ENCODE measurements at places on chromosomes 3 and 15.
A peak's percentile ranks its signal among the peaks of the same experiment; 100 is the strongest.

- no peak for DNase-seq
Measured at GRCh38 chr3:138775254-138775595, 59.5 kb downstream of the PIK3CB start.

DNA sequence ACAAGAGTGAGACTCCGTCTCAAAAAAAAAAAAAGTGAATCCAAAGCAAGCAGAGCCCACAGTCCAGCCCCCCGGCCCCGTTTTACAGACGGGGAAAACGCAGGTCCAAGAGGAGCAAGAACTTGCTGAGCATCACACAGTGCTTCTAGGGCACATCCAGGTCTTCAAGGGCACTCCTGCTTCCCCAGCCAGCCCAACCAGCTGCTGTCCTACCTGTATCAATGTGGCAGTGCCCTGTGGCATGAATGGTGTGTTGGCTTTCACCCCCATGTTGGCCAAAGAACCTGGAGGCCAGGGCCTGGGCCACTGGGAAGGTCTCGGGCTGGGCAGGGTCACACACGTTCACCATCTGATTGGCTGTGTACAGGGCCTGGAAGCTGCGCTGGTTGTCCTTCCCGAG lies 4.6 kb downstream of the MAN2C1 start:
- DNase-seq = no peak

DNA sequence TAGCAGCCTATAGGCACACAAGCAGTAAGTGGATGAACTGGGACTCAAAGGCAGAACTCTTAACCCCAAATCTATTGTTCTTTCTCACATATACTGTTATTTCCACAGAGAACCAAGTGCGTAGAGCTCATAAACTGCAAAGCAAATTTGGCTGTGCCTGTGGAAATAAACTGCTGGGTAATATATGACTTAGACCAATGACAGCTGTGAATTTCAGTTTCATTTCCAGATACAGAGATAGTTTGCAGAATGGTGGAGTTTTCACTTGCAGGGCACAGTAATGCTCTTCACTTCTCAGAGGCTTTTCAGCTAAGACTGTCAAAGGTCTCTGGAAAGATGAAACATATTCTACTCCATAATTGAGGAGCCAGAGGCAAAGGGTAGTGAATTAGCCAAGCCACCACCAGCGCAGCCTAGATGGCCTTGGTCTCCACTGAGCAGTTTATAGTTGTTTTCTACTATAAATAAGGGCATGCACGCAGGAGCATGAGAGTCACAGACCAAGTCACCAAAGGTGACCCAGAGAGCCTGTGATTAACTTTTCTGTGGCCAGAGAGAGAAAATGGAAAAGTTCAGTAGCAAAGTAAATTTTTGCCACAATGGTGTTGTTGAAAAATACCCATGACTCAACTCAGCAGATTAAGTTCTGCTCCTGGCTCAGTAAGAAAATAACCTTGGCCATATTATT lies 180.7 kb upstream of the GRM7 start:
- DNase-seq = no peak

DNA sequence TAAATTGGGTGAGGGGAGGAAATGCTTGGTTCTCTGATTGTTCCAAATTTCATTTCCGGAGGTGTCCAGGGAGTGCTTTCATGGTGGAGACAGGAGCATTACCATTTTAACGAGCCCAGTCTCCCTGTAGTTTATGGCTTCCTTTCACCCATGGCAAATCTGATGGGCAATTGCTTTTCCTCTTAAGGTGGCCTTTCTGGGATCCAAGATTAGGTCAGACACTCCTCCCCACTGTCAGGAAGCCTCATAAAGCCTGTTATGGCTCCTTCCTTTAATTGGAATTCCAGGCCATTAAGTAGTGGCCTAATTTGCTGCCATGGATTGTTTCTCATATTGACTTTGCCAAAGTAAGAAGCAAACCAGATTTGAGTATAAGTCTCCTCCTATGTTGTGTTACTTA lies 157.8 kb downstream of the PDCD6IP start:
- no peak for DNase-seq

DNA sequence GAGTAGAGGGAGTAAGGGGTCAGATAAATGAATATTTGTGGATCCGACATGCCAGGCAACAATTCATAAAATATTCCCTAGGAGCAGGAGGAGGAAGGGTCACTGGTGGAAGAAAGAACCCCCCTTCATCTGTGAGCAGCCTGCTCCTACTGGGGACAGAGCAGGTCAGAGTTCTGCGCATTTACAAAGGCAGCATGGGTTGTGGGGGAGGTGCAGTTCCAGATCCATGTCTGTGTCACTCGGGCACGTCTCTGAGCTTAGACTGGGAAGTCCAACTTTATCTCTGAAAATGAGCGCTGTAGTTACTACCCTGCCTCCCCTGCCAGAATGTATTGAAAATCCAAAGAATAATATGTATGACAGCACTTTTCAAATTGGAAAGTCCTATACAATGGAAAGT lies 115.2 kb downstream of the GABRG3 start:
- no peak for DNase-seq

DNA sequence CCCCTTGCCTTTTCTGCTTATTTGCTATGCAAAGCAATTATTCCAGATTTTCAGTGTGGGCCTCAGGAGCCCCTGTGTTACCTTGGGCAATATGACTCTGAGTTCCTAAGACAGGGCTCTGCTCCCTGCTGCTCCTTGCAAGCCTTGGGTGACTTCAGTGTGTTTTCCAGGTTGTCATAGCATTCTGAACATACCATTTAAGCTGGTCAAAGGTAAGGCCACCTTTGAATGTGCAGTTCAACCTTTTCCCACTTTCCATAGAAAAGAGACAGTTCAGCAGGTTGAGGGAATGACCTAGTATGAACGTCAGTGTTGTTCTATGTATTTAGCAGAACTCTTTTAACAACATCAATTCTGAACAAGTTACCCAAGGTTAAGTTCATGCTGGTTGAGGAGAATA lies 302.2 kb downstream of the PTPRG start:
- no peak for DNase-seq

DNA sequence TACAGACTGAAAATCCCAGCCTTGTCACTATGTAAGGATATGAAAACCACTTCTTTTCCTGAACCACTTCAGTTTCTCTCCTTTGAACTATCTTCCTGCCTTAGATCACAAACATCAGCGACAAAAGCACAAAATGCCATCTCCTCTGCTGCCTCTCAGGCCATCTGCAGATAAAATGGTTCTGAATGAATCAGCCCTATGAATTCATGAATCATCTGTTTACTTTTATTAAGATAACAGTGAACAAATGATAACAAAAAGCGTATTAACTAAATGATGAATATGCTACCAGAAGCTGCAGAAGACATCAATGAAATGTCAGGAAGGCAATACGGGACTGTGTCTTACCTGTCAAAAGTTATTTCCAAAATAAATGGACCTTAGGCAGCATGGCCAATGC lies 928.1 kb downstream of the ROBO1 start:
- DNase-seq = no peak

- no peak for DNase-seq
Measured at GRCh38 chr3:39282057-39282456, 2.2 kb upstream of the CX3CR1 start.

DNA sequence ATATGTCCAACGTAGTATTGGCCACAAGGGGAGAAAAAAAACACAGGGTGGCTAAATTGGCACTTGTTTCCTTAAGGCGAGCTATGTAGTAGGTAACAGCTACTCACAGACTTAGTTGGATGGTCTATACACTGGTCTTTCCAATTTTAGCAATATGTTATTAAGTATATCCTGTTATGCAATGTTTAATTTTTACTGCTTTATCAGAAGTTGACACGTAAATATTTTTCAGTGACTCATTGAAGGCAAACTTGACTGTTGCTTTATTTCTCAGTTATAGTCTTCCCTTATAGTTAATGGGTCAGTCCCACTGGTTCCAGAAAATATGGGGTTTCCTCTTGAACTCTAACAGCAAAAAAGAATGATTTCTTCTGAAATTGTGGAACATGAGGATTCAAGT lies 46.5 kb downstream of the ADPGK start:
- DNase-seq = no peak

DNA sequence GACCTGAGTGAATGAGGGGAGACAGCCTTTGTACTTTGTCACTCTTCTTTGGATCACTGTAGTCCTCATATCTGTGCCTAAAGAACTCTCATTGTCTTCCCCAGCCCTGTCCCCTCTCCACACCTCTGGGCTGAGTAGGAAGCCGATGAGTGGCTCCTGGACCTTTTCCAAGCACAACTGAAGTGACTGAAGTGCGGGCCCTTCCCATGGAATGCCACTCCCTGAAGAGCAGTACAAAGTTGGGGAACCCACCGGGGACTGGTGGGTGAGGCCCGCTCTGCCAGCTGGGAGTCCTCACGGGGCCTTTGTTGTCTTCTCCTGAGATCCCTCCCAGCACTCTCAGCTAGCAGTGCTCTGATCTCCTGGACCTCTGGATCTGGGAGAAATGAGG lies 90.1 kb downstream of the AAGAB start:
- no peak for DNase-seq

DNA sequence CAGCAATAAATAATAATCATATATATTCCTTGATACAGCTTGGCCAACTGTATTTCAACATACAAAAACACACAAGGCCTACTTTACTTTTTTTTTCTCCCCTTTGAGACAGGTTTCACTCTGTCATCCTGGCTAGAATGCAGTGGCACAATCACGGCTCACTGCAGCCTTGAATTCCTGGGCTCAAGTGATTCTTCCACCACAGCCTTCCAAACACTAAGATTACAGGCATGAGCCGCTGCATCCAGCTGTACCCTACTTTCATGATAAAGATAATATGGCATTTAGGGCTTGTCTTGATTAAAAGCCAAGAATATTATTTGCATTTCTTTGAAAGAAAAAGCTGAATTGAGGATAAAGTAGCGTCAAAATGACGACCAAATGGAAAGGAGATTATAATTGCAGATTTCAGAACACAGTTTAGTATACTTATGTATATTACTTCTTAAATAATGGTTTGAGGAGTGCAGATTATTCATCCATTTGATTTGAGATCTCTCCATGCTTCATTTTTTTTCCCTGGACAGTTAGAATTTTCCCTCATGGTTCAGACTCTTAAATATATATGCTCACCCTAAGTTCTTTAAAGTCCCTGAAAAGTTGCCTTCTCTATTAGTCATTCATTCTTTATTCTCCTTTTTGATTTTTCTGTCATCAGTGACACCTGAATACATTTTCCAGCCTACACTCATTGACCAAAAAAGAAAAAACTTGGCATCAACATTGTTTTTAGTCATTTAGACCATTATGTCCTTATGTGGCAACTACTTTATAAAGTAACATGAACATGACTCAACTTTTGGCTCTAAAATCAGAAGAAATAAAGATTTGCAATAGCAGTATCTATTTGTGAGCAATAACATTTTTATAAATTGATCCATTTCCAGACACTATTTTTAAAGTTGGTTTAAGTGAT lies 48.5 kb upstream of the MLF1 start:
- DNase-seq = no peak

GRCh38 chr3:71805691-71806090 lies 20.7 kb upstream of the PROK2 start:
- no peak for DNase-seq

DNA sequence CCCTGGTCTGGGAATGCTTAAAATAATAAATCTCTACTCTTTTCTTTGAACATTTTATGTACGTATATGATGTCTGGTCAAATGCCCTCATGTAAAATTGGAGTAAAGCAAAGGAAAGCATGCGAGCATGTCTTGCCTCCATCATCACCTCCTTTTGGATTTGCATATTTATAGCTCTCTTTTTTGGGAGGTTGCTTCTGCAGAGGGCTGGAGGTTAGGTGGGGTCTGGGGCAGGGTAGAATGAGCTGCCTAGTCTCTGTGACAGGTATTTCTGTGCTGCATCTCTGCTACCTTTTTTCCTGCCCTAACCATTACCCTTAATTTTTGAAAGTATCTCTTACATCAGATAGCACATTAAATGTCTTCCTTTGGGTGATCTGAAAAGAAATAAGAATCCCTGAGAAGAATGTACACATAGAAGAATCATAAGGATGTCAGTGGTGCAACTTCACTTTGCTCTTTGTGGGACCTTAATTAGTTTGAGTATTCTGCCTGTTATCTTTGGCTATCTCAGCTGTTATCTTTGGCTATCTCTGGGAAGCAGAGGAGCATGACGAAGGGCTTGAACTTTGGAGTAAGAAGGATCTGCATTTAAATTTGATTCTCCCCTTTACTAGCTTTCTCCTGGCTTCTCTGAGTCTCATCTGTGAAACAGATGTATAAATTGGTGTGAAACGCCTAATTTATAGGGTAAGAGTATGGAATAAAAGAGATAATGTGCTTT lies 40.2 kb downstream of the PPM1L start:
- no peak for DNase-seq

GRCh38 chr3:122514123-122515019 lies at the start of gene KPNA1:
TSS of gene KPNA1 (minus strand) at chr3:122514939. CDS start at chr3:122496565, 18,374 bp downstream.
- DNase-seq = peak; percentile 96

DNA sequence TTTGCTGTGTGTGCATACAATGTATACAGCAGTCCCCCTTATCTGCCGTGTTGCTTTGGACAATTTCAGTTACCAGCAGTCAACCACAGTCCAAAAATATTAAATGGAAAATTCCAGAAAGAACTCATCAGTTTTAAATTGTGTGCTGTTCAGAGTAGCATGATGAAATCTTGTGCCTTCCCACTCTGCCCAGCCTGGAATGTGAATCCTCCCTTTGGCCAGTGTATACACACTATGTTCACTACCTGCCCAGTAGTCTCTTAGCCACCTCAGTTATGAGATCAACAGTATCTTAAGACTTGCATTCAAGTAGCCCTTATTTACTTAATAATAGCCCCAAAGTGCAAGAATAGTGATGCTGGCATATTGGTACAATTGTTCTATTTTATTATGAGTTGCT lies 133.6 kb upstream of the ABHD17C start:
- no peak for DNase-seq

- DNase-seq = no peak
Measured at GRCh38 chr15:47673232-47673761, 44.0 kb upstream of the SEMA6D start.

DNA sequence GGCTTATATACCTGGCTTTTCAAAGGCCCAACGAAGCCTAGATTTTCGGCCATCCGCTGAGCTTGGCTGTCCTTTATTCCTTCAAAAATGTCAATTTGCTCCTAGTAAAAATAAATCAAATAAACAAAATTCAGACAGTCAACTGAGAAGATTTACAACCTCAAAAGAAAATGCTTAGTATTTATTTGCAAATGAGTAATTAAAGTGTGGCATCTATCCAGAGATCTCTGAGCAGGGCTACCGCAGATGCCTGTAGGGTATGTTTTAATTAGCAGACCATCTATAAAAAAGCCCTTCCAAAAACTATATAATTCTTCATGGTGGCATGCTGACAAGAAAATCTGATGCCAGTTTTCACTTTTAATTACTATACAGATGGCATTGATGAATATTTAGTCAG lies 136.2 kb downstream of the SUCLG2 start:
- no peak for DNase-seq
